Trophoblast cell (in vitro differentiated cells and primary cell): ENCODE measurements at places on chromosomes 1 and 21.

DNA sequence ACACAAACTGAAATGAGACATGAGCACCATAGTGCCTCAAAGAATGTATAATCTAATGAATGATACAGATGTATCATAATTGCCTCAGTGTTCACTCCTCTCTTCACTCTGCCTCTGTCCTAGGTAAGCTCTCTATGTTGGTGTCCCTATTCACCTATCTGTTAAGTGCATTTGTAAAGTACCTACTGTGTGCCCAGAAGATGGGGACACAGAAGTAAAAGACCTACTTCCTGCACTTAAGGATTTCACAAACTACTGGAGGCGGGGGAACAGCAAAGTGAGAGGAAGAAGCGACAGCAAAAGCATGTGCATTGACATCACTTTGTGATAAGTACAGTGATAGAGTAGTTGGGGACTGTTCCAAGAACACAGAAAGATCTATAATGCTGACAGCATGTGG is 18.1 kb downstream of the RD3 start:
- DNase-seq = no peak

GRCh38 chr1:64499966-64500365 is 30.0 kb downstream of the CACHD1 start:
- peak; percentile 69 for DNase-seq

DNA sequence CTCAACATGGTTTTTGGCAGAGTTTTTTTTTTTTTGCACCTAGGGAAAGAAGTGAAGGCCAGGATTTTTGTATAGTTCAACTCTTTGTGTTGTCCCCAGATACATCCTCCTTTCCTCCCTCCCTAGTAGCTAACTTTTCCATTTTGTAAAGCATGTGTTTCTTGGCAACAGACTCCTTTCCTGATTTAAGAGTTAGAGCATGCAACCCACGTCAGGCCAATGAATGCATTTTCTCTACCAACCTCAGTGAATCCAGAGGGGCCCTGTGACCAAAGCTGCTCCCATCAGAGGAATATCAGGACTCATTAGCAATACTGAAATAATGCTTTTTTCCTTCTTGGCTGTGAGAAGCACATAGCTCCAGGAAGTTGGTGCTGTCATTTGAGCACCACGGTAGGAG is 287.2 kb downstream of the LMO4 start:
- DNase-seq = no peak

- peak; percentile 63 for DNase-seq
Measured at GRCh38 chr1:6285336-6285735, 24.4 kb upstream of the GPR153 start.

- no peak for DNase-seq
Measured at GRCh38 chr1:85952460-85952859, 204.1 kb downstream of the COL24A1 start.
